Stimulated activated CD4-positive, alpha-beta T cell treated with anti-CD3 and anti-CD28 coated beads, Interleukin-15, amount 100 ng/mL, for 24 hours (primary cell): ENCODE measurements at places on chromosomes 7 and 10.

- DNase-seq = no peak
Measured at GRCh38 chr7:31302356-31302755, 38.2 kb downstream of the NEUROD6 start.

DNA sequence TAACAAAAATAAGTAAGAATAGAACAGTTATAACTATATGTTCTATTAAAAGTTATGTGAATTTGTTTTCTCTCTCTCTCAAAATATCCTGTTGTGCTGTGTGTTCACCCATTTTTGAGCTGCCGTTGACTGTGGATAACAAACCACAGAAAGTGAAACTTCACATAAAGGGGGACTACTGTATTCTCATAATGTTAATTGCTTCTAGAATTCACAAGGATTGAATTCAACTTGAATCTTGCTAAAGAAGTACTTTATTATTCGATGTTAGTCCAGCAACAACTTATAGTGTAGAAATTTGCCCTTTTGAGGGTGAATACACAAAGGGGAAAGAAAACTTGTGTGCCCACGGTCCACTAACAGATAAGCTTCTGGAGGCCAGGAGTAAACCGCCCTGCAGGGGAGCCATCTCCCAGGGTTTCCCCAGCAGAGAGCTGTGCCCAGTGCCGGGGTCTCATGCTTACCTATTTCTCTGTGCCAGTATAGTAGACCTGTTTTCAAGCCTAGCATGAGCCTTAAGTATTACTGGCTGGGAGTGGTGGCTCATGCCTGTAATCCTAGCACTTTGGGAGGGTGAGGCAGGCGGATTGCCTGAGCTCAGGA, 87.1 kb downstream of the KAT6B start:
- DNase-seq = no peak

GRCh38 chr10:79238158-79238520, 109.1 kb upstream of the PPIF start:
- no peak for DNase-seq

DNA sequence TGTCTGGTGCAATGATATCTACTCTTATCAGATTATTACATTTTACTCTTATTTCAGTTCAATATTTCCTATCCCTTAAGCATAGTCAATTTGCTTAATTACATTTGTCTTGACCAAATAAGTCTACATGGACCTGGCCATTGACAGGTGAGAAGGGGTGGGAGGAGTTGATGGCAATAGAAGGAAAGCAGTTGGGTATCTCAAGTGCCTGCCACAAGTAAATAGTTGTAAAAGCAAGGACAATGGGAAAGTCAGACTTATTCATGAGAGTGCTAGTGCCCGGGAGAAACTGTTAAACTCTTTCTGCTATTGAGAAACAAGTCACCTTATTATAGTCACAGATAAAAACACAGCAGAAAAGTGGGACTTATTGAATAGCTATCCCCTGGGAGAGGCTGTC, 32.4 kb upstream of the HGF start:
- no peak for DNase-seq

GRCh38 chr10:78457804-78458482, 424.3 kb downstream of the RPS24 start:
- DNase-seq = no peak

DNA sequence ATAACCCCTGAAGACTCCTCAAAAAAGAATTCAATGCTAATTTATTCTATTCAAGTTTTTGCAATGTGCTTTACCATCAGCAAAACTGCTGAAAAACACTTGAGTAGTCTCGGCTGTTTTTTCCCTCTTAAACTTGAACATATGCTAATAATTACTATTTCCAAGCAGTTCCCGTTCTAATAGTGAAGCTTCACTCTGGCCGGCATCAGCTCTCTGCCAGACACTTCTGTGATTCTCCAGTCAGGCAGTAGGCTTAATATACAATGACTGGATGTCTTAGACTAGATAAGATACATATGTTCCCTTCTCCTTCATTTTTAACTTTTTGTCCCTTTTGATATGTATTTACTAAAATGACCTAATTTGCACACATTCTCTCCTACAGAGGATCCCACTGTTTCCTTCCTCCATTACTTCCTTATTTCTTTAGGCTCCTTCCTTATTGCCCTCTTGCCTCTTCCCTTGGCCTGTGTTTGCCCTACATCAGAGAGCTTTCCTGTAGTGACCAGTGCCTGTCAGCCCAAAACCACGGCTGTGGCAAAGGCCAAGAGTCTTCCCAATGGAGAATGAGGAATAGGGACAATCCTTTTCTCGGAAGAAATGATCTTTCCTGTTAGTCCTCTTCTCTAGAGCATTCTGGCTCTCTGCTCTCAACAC, 23.5 kb downstream of the HEPACAM2 start:
- DNase-seq = no peak

DNA sequence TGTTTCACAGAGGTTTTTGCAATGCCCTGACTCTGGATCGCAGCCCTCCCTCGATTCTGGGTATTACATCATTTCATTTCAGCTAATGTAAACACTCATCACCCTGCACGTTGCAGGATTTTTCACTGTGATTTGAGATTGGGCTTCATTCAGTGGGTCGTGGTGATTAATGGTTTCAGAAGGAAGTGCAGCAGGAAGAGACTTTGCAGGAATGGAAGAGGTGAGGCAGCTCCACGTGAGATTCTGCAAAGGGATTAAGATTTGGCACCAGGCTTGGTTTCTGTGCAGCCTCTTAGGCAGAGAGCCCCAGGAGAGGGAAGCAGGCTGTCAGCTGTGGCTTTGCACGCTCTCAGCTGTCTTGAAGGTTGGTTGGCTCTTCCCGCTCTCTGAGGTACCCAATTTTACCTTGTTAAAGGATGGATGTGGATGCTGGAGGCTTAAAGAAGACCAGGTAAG, 95.2 kb downstream of the PLCE1 start:
- DNase-seq = no peak

DNA sequence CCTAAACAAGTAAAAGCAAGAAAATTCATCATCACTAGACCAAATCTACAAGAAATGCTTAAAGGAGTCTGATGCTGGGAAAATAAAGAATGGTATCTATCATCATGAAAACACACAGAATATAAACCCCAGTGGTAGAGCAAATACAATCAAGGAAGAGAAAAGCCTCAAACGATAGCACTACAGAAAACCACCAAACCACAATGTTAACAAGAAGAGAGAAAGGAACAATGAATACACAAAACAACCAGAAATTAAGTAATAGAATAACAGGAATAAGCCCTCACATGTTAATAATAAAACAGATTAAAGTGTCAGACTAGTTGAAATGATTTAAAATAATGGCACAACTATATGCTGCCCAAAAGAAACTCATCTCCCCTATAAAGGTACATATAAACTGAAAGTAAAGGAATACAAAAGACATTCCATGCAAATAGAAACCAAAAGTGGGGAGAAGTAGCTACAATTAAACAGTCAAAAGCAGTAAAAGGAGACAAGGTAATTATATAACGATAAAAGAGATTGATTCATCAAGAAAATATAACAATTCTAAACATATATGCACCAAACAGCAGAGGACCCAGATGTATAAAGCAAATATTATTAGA, 77.3 kb downstream of the JMJD1C start:
- DNase-seq = no peak

DNA sequence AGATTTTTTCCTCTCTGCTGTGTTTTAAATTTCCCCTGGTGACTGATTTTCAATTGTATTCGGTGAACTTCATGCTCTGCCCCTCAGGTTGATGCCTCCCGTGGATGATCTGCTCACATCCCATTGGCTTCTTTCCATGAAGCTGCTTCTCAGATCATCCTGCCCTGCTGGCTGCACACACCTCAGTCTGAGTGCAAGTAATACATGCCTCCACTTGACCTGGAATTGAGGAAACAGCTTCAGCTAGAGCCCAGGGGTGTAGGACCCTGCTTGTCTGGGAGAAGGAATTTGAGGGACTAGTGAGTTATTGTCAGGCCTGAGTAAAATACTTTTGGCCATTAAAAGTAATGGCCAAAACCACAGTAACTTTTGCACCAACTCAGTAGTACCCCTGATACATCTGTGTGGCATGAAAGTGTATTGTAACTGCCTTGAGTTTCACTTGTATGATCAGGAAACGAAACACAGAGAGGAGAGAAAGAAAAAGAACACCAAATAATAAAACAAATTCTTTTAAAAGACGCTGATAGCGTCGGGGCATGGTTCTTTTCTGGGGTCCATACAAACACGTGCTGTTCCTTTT, 49.4 kb downstream of the SPAM1 start:
- DNase-seq = no peak

- no peak for DNase-seq
Measured at GRCh38 chr10:118971187-118971586, 58.3 kb upstream of the NANOS1 start.

DNA sequence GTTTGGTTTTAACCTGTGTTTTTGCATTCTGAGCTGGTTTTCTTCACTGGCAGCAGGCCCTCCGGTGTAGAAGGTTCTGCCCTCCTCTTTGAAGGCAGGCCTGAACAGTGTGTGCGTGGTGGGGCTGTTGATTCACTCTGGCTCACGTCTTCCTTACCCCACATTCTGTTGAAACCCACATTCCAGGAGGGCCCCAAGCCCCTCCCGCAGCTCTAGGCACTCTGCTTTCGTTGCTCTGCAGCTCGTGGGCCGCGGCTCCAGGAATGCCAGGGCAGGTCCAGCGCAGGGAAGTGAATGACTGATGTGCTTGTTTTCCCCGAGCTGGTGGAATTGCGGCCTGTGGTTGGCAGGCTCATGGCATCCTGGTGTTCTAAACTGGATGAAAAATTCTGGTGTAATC, 49.0 kb downstream of the HTRA1 start:
- no peak for DNase-seq

GRCh38 chr10:114207349-114207748, 28.2 kb downstream of the TDRD1 start:
- DNase-seq = no peak

DNA sequence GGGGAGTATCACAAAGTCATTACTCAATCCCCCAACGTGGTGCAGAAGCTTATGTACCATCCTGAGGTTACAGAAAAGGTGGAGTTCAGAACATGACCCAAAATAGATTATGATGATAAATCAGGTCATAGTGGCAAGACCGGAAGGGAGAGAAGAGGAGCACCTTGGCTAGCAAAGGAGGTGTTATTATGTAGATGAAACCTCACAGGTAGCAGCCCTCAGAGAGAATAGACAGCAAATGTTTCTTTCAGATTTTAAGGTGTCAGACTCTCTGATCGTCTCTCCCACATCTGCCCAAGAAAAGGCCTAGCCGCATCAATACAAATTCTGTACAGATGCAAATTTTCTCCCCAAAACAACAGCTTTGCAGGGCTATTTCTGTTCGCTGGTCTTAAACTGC, 88.3 kb upstream of the SEMA3D start:
- DNase-seq = no peak

DNA sequence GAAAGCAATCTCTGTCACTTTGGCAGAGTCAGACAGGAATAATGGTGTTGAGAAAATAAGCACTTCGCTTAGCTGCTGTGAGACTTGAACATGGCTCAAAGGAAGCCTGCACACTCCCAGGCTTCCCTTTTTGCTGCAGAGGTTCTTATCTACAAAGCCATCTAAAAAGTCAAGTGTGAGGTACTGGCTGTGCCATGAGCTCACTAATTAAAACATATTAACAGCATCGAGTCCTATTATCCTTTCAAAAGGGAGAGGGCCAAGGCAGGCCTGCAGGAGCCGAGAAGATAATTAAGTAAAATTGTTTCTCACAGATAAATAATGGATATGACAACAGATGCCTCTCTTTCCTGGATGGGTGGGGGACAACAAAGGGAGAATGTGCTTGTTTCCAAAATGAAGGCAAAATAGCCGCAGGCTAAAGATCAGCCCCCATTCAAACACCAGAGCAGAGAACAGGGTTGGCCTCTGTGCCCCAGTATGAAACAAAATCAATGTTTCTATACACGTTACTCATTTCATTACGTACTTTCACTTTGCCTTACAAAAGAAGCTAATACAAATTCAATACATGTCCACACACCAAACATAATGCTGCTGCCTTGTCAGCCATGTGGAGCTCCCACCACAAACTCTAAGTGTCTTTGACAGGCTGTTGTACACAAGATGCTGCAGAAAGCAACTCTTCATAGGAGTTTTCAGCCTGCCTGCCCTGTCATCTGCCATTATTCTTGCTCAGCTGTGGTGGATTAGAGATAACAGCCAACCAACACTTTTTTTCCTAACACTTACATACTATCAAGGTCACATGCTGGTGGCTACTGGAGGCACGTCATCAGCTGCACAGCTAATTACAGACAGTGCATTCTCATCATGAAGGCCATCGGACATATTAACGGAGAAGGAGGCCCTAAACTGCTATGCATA, 55.3 kb downstream of the ELAPOR2 start:
- no peak for DNase-seq

DNA sequence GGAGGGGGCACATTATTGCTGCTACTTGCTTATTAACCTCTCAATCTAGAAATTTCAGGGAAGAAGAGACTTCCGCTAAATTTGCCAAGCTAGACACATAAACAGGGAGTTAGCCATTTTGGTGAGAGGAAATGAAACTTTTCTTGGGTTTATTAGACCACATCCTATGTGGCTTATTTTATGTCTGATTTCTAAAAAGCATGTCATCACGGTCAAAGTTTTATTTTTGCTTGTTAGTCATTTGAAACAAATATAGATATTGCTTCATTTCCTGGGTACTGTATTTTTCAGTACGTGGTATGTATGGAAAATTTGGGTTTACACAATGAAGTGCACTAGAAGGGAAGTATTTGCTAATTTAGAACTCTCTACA, 144.1 kb downstream of the TCF7L2 start:
- no peak for DNase-seq

DNA sequence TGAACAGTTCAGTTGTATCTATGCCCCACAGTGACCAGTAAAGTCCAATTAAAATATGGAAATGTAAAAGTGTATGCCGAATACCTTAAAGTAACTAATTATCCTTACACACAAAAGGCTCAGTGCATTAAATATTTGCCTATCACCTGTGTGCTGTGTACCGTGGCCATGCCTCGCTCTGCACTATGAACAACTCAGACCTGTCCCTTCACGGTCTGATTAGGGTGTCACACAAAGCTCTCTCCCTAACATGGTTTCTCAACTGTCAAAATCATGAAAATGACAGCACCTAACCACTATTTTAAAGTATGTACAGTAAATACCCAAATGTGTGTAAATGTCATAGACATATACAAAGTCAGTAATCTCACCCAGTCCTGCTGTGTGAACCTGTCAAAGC, 43.1 kb downstream of the STK17A start:
- DNase-seq = no peak

DNA sequence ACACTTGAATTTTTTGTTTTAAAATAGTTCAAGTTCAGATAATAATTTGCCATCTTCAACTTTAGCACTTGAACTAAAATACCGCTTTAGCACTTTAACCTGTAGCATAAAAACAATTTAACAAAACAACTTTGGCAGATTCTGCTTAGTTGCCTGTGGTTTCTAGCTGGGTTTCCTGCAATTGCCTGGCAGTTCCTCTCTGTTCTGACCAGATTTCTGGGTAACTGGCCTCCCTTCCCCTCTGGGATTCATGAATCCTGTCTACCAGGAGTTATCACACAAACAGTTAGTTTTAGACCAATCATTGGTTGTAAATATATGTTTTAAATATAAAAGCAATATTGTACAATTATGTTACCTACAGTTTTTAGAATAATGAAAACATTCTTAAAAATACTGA, 89.8 kb upstream of the HDAC9 start:
- DNase-seq = no peak

GRCh38 chr7:100489824-100490223, 6.1 kb downstream of the NYAP1 start:
- DNase-seq = peak; percentile 59

GRCh38 chr10:124864421-124865193, 63.0 kb downstream of the ABRAXAS2 start:
- DNase-seq = no peak

GRCh38 chr7:129843978-129844840, 108.6 kb downstream of the UBE2H start:
- DNase-seq = peak; percentile 21

GRCh38 chr7:2978408-2978807, 65.3 kb downstream of the CARD11 start:
- DNase-seq = peak; percentile 97

- DNase-seq = no peak
Measured at GRCh38 chr10:99682032-99682431, 22.7 kb downstream of the ENTPD7 start.
